ENCODE measurements at places on chromosomes 5 and 9.
A peak's percentile ranks its signal among the peaks of the same experiment; 100 is the strongest.

- no peak for DNase-seq
Measured at GRCh38 chr5:22722491-22722890, 130.7 kb downstream of the CDH12 start.

DNA sequence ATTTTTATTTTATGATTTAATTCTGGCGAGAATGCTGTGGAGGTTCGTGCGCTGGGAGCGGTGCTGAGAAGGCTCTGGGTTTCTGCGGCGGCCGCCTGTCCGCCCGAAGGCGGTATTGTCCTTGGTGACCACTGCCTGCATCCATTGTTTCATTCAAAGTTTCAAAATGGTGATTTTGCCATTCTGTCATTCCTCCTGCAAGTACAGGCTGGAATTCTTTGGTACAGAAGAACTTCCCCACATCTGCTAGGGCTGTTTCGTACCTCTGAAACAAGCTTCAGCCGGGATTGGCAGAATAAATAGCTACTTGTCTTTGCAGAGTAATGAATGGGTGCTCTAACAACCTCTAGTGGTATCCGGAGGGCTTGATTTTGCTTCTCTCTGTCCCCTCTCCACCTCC is 112.6 kb upstream of the CACNA1B start:
- DNase-seq: no peak

DNA sequence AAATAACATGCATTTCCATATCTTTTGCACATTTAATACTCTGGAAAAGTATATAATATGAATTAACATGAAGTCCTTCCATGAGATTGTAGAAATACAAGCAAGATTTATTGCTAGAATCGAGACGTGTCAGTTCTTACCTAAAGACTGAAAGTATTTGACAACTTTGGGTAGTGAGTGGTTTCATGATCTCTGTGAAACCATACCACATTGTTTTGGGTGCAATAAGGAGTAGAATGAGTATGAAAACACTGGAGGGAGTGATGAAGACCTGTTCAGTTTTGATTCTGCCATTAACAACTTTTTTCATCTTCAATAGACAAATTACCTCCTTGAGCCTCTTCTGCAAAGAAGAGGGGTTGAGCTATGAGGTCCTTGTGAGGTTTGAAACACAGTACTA is 133.7 kb downstream of the NUDT12 start:
- no peak for DNase-seq

- DNase-seq: no peak
Measured at GRCh38 chr5:111252799-111253545, 28.8 kb downstream of the CAMK4 start.

DNA sequence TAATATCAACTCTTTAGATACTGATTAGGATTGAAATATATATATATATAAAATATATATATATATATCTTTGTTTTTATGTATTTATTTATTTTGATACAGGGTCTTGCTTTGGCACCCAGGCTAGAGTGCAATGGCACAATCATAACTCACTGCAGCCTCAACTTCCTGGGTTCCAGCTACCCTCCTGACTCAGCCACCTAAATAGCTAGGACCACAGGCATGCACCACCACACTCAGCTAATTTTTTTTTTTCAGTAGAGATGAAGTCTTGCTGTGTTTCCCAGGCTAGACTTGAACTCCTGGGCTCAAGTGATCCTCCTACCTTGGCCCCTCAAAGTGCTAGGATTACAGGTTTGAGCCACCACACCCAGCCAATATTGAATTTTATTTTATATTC is 20.6 kb upstream of the CDH6 start:
- DNase-seq: no peak

DNA sequence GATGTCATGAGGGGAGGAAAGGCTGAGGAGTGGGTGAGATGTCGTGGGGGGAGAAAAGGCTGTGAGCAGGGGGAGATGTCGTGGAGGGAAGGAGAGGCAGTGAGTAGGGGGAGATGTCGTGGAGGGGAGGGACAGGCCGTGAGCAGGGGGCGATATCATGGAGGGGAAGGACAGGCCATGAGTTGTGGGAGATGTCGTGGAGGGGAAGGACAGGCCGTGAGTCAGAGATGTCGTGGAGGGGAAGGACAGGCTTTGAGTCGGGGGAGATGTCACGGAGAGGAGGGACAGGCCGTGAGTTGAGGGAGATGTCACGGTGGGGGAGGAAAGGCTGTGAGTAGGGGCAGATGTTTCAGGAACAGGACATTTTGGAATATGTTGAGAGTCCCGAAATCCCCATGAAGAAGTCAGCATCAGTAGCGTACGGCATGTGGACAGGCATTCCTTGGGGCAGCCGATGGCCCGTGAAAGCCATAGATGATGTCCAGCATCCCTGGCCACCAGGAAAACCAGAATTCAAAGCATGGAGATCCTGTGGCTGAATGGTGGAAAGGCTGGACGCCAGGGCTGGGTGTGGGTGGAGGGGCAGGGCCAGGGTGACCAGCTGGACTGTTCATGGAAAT is 8.3 kb upstream of the SLC6A19 start:
- no peak for DNase-seq

DNA sequence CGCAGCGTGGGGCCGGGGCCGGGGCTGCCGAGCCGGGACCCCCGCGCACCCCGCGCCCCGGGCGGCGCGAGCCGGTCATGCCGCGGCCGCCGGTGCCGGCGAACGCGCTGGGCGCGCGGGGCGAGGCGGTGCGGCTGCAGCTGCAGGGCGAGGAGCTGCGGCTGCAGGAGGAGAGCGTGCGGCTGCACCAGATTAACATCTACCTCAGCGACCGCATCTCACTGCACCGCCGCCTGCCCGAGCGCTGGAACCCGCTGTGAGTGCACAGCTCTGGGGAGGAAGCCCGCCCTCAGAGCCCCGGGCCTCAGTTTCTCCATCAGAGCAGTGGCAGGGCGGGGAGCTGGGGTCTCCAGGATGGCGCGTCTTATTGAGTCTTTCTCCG is 335 bp downstream of the GALNT12 start:
- DNase-seq: no peak

DNA sequence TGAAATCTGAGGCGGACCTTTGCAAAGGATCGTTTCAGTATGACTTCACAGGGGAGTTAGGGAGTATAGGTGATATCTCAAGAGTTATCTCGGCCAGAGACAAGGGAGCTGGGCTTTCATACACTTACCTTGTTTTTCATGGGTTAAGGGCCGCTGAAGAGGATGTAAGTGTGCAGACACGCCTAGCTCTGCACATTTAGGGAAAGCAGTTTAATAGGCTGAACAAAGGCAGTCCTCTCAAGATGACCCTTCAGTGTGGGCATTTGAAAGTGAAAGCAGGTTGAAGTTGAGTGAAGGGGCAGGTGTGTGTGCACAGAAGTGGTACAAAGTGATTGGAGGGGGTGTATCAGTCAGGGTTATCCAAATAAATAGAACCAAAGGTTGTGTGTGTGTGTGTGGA is 33.1 kb upstream of the PRXL2C start:
- DNase-seq: no peak

- DNase-seq: no peak
Measured at GRCh38 chr9:94999832-95000231, 273.3 kb downstream of the AOPEP start.

GRCh38 chr5:157217289-157218024 is 36.8 kb downstream of the ITK start:
- DNase-seq: peak; percentile 61

DNA sequence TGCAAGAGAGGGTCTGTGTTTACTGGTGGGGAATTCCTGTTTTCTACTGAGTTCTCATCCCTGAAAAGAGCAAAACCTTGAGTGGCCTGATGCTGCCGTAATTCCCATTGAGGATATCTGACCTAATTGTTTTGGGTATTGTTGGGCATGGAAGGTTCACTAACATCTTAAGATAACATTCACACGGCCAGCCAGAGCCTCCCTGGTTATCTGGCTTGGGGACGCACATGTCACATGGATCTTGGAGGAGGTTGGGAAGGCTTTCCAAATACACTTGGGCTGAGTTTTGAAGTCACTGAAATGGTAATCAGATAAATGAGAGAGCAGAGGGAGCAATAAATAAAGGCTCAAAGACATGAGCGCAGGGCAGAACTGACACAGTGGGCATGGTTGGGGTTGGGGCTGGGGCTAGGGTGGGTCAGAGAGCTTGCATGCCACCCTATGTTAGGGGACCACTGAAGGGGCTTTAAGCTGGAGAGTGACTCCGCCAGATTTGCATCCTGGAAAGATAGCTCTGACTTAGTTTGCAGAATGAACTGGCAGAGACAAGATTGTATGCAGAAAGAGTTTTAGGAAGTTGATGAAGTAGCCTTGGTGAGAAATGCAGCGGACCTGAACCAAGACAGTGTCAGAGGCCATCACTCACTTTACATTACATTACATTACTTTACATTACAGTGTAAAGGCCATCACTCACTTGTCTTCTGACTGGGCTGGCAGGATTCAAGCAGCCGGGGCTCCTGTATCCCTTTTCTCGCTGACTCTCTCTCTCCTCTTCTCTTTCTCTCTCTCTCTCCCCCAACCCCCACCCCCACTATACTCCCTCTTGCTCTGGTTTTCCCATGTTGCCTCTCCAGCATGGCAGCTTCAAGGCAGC is 24.2 kb downstream of the SLC1A1 start:
- no peak for DNase-seq

- no peak for DNase-seq
Measured at GRCh38 chr9:92590377-92590776, 54.6 kb upstream of the ECM2 start.

DNA sequence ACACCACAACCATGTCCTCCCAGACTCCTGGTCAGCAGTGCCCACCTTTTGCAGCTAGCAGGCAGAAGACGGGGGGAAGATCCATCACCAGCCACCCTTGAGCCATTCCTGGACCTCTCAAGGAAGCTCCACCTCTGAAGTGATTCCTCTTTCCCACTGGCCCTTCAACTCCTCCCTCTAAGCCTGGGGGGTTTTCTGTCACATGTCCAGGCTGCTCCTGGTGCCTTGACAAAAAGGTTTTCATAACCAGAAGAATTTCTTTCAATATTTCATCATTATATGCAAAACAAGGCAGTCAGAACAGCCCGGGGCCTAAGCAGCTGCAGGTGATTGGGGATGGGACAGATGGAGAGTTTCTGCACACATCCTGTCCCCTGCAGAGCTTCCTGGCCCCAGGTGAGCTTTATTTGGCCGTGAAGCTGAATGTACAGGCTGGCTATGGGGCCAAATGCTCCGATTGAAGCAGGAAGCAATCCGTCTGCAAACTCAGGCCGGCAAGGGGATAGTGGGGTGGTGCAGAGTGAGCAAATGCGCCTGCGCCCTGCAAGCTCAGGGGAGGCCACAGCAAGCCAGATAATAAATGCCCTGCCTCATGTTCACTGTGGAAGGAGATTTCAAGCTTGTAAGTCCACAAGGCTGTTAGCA is 173.5 kb downstream of the C5orf15 start:
- no peak for DNase-seq

DNA sequence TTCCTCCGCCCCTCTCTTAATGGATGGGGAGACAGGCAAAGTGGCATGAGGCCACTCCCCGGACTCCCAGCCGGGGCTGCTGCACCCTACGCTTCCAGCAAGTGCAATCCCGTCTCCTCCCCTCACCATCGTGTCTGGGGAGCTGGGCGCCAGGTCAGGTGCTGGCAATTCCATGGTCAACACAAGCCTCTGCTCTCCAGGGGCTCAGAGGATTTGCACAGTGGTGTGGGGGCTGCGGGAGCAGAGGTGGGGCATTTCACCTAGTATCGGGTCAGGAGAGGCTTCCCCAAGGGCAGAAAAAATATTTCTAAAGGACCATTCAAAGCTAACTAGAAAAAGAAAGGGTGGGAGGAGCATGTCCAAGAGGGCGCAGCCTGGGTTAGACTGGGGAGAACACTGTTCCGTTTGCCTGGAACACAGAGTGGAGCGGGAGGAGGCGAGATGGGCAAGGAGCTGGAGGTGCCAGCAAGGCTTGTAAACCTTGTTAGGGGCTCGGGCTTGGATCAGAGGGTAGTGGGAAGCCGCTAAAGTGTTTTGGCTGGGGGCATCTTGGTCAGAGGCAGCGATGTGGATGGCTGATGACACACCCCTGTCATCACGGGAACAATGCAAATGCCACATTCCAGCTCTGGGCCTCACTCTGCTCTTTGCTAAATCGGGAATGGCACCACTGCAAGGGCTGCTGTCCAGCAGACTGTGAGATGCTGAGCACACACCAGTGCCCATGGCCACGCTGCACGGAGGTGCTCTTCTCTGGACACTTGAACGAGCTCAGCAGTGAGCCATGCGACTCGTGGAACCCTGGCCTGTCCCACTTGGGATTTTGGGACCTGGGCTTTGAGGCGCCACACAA is 191.7 kb downstream of the CDK5RAP2 start:
- no peak for DNase-seq
